ENCODE measurements at places on chromosomes 6 and 20. TPM values are rescaled to one million over a fixed set of nuclear protein-coding genes. Genes with fewer than 3 reads are reported as not detected.

PIGU gene
- 28.2 TPM for total RNA-seq

TCP11 gene
- total RNA-seq = not detected

DNA sequence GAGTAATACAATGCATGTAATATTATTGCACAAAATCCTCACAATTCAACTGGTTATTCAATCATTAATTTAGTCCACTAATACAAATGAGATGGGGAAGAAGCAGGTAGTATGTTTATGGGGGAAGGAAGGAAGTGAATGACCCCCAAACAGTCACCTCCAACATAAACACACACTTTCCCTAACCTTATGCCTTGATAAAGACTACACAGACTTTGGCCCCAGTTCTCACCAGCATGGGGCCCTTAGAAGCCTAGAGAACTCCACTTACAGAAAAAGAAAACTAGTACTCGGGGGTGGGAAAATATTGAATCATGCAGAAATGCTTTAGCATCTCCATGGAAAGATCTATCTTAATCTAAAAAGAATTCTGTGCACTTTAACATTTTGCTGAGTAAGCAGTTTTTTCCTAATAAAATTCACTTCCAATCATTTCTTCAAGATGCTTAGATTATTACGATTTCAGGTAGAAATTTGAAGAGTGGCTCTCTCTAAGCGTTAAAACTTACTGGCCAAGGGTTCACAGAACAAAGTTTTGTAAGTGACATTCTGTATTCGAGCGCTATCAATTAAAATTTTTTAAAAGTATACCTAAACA, 18.8 kb downstream of the ARHGAP18 start:
- DNase-seq = no peak

DNA sequence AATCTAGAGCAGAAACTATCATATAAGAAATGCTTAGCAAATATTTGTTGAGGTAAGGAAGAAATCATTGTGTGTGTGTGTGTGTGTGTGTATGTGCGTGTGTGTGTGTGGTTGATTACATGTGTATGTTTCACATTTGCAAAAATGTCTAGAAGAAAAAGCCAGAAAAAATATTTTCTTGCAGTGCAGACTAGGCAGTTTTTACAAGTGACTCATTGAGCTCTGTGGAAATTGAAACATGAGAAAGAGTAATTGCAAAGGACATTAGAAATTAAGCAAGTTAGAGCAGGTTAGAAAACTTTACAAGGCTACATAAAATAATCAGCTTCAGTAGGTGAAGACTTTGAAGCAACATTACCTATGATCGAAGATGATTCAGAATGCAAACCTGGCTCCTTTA, 669.0 kb upstream of the EYS start:
- no peak for DNase-seq

GRCh38 chr6:147507162-147508041, 1.1 kb upstream of the SAMD5 start:
- peak; percentile 58 for DNase-seq

- no peak for DNase-seq
Measured at GRCh38 chr20:24406251-24406650, 63.2 kb upstream of the SYNDIG1 start.

DNA sequence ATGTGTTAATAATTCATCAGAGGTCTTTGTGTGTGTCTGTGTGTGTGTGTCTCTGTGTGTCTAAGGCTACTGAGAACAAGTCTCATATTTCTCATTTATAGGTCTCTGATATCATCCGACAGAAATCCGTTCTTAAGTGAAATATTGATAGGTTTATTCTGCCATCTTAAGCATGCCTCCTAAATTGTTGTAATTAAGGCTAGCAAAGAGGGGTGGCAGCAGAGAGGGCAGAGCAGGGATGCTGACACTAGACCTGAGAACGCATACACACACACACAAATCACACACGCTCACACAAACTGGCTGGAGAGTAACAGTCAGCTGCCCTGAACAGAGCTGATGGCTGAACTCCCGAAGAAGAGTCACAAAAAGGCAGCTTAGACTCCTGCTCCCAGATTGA, 84.9 kb upstream of the LRFN2 start:
- no peak for DNase-seq
